ENCODE measurements at places on chromosomes 2 and 18.

GRCh38 chr2:27907547-27907946 lies 17.0 kb downstream of the BABAM2 start:
- no peak for DNase-seq

GRCh38 chr2:190841707-190842505 lies 38.7 kb upstream of the GLS start:
- DNase-seq = no peak

GRCh38 chr2:45688479-45689298 lies 37.2 kb downstream of the PRKCE start:
- no peak for DNase-seq

GRCh38 chr18:58819051-58819450 lies 45.6 kb upstream of the ZNF532 start:
- no peak for DNase-seq

- DNase-seq = no peak
Observed at GRCh38 chr18:52427521-52428175, 87.7 kb downstream of the DCC start.

DNA sequence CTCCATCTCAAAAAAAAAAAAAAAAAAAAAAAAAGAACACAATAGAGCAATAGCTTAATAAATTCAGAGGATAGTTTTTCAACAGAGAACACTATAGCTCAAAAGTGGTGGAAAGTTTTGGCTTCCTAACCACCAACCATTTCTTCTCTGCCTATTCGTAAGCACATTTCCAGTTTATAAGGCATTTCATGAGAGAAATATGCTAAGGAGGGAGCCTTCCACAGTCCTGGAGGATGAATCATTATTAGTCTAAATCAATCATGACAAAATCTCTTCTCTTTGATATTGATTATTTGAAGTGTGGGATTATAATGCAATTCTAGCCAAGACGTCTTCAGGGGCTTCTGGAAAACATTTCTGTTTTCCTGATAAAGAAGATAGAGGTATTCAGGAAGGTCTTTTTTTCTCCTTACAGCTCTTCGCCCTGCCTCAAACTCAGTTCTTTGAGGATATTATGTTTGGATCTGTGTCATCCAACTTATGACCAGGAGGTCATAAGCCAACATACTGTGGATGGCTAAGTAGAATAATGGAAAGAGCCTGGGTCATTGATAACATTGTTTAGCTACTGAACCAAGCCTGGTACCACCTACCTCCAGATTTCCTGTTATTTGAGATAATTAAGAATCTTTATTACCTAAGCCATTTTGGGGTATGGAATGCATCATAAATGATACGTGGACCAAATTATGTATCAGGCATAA lies 207.3 kb downstream of the TRIB2 start:
- peak; percentile 29 for DNase-seq

GRCh38 chr2:207412787-207413310 lies 116.9 kb upstream of the CREB1 start:
- no peak for DNase-seq

DNA sequence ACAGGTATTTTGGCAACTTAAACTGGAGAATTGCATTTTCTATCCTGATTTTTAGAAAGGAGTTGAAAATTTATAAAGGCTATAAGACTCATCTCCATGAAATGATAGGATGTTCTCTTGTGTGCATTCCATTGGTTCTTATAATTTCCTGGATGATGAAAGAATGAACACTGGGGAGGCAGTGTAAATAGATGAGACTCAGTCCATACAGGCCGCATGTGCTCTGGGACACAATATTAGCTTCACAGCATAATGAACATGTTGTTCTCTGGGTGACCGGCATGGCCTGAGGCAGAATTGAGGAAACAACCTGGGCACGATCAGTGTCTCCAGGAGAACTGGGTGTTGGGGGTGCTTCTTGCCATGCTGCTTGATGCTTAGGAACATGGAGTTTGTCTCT lies 38.8 kb downstream of the AOX1 start:
- DNase-seq = no peak

DNA sequence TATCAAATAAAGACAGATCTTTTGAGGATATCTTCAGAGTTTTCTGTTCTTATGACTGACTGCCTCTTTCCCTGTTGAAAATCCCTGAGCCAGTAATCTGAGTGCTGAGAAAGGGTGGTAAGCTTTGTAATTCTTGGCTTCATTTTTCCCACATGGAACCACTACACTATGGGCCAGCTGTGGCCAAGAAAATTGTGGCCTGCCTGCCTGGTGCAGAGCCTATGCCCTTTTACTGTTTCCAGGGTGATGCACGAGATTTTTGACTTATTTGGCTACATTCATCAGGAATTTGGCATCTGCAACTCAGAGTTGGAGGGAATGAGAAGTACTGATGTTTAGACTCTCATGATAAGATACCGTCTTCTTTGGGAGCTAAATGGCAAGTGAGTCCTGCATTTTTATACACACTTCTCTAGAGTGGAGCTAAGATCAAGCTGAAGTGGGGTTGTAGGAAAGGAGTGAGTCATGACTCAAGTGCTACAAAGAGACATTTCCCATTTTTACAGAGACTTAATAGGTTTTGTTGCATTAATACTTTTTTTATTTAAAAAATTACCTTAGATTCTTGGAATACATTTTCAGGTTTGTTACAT lies 328.2 kb upstream of the CDH7 start:
- DNase-seq = no peak

DNA sequence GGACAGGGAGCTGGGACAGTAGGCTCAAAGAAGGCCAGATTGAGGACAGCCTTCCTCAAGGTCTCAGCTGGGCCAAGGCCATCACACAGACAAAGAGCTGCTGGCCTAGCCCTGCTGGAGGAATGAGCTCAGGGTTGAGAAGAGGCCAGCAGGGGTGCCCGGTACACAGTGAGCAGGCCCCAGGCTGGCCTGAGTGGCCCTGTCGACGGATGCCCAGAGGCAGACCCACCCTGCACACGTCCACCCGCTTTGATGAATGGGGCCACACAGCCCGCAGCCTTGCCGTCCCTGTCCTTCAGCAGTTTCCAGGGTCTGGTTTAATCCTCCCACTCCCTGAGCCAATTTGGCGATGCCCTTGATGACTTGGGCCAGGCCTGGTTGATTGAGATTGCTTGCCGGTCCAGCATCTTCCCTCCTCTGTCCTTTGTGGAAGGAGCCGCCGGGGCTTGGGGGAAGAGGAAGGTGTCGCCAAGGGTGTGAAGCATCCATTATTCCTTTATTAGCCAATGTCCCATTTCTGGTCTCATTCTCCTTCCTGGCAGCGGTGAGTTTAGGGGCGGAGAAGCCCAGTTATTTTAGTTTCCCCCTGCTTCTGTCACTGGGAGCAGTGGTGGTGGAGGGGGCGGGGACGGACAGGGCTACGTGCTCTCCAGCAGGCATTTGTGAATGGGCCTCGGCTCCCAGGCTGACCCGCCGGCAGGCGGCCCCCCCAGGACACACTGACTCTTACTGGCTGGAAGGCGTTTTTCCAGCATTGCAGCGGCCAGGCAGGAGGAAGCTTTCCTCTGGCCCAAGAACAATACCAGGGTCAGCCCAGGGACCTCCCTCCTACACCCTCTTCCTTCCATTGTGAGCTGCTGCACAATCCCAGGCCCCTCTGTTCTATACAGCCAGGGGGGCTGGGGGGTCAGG lies 141.8 kb downstream of the CTIF start:
- no peak for DNase-seq

- no peak for DNase-seq
Observed at GRCh38 chr2:239291475-239292350, 109.1 kb downstream of the HDAC4 start.

- DNase-seq = peak; percentile 7
Observed at GRCh38 chr18:62026586-62026985, 133.8 kb upstream of the RNF152 start.

GRCh38 chr2:119981896-119982295 lies 31.0 kb upstream of the EPB41L5 start:
- DNase-seq = no peak

- no peak for DNase-seq
Observed at GRCh38 chr2:219269362-219270054, 9.7 kb upstream of the DNAJB2 start.

DNA sequence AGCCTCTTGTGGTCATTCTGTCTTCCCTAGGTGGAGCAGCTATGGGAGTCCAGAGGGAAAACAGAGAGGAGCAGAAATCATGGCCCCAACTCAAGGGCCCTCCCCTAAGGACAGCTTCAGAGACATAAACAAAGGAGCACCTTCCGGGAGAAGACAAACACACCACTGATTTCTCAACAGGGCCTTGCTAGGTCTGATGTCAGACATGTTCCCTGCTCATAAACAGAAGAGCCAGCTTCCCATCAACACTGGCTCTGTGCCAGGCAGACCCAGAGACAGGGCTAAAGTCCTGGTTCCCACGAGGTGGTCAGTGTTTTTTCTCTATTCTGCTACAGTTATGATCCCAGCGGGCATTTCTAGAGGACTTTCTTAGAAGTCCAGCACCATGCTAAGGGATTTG lies 19.3 kb downstream of the CXCR2 start:
- DNase-seq = no peak

DNA sequence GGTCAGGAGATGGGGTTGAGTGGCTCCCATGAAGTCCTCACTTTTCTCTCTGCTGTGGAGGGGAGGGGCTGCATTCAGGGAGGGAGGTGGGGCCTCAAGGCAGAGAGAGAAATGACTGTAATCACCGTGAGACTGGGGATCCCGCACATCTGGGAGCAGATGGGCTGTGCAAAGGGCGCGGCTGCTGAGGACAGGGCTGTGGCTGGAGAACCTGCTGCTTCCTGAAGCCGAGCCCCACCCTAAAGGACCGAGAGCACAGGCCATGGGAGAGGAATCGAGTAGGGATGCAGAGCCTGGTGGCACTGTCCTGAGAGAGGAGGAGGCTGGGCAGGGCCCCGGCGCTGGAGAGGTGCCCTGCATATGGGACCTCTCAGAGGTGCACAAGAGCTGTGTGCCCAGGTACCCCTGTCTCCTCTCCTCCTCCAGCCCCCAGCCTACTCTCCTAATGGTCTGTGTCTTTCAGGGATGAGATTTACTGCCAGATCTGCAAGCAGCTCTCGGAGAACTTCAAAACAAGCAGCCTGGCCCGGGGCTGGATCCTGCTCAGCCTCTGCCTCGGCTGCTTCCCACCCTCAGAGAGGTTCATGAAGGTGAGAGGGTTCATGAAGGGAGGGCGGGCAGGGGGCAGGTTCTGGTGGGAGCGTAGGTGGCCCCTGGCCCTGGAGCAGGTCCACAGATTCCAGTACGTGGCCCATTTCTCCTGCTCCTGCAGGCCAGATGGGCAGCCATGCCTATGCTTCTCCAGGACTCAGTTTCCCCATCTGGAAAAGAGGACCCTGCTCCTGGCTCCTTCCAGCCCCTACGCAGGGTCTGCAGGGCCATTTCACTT lies 25.9 kb upstream of the GPR17 start:
- no peak for DNase-seq

- DNase-seq = peak; percentile 68
Observed at GRCh38 chr18:67265464-67266245, 250.9 kb downstream of the DSEL start.

- no peak for DNase-seq
Observed at GRCh38 chr2:215000721-215001120, 137.7 kb downstream of the ABCA12 start.

DNA sequence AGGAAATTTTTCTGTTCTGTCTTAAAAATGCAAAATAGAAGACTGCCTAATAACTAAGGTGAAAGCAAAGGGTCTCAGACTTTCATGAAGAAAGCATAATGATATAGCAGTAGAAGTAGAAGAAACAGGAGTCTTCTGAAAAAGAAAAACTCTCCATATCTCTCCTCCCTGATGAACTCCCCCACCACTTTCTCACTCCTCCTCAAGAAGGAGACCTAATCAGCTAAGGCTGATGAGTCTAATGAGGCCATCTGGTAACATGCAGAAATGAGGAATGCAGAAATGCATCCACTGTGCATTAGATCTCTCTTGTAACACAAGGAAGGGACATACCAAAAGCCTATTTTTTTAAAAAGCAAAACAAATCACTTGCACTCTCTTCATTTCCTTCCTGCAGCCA lies 273.7 kb upstream of the UBE2E3 start:
- no peak for DNase-seq

DNA sequence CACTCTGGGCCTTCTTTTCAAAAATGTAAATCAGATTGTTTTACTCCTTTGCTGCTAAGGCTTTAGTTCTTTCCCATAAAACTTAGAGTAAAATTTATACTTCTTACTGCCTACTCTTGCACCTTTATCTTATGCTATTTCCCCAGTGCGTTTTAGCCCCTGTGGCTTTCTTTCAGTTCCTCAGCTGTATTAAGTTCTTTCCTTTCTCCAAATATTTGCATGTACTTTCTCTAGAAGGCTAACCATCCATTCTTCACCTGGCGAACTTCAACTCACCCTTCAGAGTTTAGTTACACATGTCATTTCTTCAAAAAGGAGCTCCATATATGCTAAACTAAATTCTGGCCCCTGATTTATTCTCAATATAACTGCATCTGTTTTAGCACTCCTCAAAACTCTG lies 160.7 kb downstream of the FSHR start:
- DNase-seq = no peak

DNA sequence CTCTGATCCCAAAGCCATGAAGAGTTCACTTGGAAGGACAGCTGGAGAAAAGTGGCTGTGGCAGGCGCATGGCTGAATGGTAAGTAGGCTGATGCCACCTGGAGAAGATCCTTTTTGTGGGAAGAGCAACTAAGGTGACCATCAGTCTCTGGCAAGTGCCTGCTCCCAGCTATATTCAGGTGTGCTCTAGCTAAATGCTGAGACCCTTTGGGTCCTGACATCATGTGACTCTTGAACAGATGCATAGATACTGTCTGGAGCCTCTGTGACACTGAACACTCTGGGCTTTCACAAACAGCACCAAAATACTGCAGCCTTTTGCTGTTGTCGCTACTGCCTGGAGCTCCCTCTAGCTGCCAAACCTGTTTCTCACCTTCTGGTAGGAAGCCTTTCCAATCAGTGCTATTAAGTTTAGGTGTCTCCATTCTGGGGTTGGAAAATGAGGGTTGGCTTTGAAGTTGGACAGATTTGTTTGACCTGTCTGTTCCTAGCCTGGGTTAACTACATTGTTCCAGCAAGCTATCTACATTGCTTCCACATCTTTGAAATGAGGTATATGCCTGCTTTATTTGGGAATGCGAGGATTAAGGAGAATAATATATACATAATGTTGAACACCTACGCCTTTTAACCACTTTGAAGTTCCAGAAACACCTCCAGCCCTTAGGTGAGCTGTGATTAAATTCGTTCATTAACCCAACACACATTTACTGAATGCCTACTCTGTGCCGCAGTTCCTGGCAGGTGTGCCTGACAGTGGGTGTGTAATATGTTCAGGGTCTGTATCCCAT lies 3.1 kb downstream of the EGR4 start:
- DNase-seq = no peak

- no peak for DNase-seq
Observed at GRCh38 chr2:241329669-241330615, 14.2 kb downstream of the SEPTIN2 start.

DNA sequence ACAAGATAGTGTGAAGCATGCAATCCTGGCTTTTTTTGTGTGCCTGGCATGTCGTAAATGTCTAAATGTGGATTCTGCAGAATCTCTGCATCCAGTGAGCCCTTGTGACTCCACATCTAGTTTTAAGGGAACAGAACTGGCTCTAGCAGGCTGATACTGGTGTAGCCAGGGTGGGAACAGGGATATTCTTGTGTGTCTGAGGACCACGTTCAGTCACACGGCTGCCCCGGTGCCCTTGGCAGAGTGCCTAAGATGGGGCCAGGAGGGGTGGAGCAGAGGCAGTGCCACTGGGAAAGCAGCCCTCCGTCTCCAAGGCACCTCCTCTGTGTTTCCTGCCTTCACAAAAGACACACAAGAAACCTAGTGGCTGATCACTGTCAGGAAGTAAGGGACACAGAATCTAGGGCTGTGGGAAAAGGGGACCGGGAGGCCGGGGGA lies 91.5 kb upstream of the PARD3B start:
- DNase-seq = no peak

GRCh38 chr2:8534729-8535468 lies 147.0 kb upstream of the ID2 start:
- DNase-seq = no peak

Measured in HS-27A (cell line).